ENCODE measurements at places on chromosomes 16 and 17. TPM values are rescaled to one million over a fixed set of nuclear protein-coding genes. Genes with fewer than 3 reads are reported as not detected.

Gene LRRC37A
- total RNA-seq = 0.99 TPM

Gene CFAP20
- 11.9 TPM for total RNA-seq

Gene CCL17
- total RNA-seq = not detected

Gene CDH16
- not detected for total RNA-seq

Gene FSCN2
- total RNA-seq = 7.0 TPM

Gene CACNA1G
- 0.33 TPM for total RNA-seq

Gene NOL3
- 78.8 TPM for total RNA-seq

Gene SYCE1L
- not detected for total RNA-seq

Gene PLA2G15
- total RNA-seq = 8.2 TPM

Gene KCNJ18
- not detected for total RNA-seq

Gene MT1X
- total RNA-seq = 430 TPM

Gene MYO18A
- total RNA-seq = 73.2 TPM

Gene HIC1
- 18.1 TPM for total RNA-seq

Gene HOXB1
- not detected for total RNA-seq

Gene CDRT4
- total RNA-seq = 48.1 TPM

Gene RHBDF1
- total RNA-seq = 16.3 TPM

Gene SOX8
- 2.6 TPM for total RNA-seq

Gene TLCD1
- 2.0 TPM for total RNA-seq

Gene C1QL1
- 2.3 TPM for total RNA-seq

Gene RHBDL3
- 0.26 TPM for total RNA-seq

Gene TANC2
- total RNA-seq = 9.6 TPM

Gene ABCC3
- total RNA-seq = 130 TPM

Gene TBC1D26
- not detected for total RNA-seq

Gene CTRB1
- total RNA-seq = 20,352 TPM

Gene TMEM101
- 26.7 TPM for total RNA-seq

Gene LLGL2
- 113 TPM for total RNA-seq

Gene ENPP7
- total RNA-seq = not detected

Gene TBC1D3E
- not detected for total RNA-seq

Gene PKMYT1
- total RNA-seq = 0.26 TPM

Gene ACSM2A
- not detected for total RNA-seq

Gene GJC1
- total RNA-seq = 2.6 TPM

Gene ABCA10
- 7.3 TPM for total RNA-seq

Gene EVPLL
- not detected for total RNA-seq

Gene ADAD2
- 4.0 TPM for total RNA-seq

Gene CDH8
- total RNA-seq = not detected

Gene VAT1L
- total RNA-seq = 0.33 TPM

Gene SLC47A2
- not detected for total RNA-seq

Gene ZP2
- not detected for total RNA-seq

Gene NLRC3
- total RNA-seq = 1.3 TPM

Gene FGF11
- not detected for total RNA-seq

Gene MPP2
- total RNA-seq = 2.6 TPM
